PC-3 (cell line): ENCODE measurements at places on chromosomes 16 and 17.
A peak's percentile ranks its signal among the peaks of the same experiment; 100 is the strongest.

- no peak for DNase-seq
Observed at GRCh38 chr16:83554096-83554495, 253.7 kb upstream of the HSBP1 start.

- peak; percentile 24 for DNase-seq
Observed at GRCh38 chr16:48384520-48385252, 527 bp downstream of the SIAH1 start.

DNA sequence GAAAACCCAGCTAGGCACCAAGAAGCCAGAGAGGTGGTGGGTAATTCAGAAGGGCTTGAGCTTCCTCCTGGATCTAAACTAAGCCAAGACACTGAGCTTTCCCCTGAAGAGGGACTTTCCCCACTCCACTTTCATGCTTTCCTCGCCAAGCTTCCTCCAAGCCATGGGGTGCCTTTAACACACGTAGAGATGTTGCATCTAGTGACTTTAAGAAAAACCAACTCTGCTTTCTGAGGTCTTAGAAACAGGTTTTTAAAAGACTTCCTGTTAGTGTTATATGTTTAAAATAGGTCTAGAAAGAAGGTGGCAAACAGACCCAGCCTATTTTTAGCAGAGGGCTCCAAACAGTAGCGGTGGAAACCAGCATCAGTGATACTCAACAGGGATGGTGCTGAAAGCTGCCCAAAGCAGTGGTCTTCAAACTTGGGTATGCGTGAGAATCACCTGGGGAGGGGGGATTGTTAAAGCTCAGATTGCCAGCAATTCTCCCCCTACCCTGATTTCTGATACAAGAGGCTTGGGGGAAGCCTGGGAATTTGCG is 585.6 kb downstream of the CDH13 start:
- no peak for DNase-seq

DNA sequence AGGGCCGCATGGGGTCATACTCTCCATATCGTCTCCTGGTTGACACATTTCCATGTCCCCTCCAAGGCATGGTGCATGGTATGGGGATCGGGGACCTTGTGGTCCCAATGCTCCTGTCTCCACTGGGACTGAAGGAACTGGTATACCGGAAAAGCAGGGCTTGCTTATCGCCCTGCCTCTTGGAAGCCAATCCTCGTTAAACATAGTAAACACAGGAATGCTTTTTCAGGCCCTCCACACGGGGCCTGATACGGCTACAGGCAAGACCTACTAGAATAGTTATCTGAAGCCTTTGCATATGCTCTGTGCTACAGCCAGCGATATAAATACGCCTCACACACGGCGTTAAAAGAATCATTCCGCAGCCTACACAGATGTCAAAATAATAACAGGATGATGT is 159.5 kb downstream of the SHISA9 start:
- no peak for DNase-seq

- no peak for DNase-seq
Observed at GRCh38 chr16:35689764-35690163, 2230.4 kb downstream of the TP53TG3F start.

DNA sequence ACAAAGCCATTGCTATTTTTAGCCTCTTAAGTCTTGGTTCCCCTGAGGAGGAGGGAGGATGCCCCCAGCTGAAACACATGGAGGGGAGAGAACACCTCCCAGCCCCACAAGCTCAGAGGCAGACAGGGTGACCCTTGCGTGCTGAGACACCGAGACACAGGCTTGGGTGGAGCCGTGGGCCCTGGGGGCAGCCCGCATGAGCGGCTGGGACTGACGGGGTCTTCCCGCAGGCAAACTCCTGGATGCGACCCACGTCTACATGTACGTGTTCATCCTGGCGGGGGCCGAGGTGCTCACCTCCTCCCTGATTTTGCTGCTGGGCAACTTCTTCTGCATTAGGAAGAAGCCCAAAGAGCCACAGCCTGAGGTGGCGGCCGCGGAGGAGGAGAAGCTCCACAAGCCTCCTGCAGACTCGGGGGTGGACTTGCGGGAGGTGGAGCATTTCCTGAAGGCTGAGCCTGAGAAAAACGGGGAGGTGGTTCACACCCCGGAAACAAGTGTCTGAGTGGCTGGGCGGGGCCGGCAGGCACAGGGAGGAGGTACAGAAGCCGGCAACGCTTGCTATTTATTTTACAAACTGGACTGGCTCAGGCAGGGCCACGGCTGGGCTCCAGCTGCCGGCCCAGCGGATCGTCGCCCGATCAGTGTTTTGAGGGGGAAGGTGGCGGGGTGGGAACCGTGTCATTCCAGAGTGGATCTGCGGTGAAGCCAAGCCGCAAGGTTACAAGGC is 9.8 kb downstream of the SLC16A3 start:
- peak; percentile 54 for DNase-seq

DNA sequence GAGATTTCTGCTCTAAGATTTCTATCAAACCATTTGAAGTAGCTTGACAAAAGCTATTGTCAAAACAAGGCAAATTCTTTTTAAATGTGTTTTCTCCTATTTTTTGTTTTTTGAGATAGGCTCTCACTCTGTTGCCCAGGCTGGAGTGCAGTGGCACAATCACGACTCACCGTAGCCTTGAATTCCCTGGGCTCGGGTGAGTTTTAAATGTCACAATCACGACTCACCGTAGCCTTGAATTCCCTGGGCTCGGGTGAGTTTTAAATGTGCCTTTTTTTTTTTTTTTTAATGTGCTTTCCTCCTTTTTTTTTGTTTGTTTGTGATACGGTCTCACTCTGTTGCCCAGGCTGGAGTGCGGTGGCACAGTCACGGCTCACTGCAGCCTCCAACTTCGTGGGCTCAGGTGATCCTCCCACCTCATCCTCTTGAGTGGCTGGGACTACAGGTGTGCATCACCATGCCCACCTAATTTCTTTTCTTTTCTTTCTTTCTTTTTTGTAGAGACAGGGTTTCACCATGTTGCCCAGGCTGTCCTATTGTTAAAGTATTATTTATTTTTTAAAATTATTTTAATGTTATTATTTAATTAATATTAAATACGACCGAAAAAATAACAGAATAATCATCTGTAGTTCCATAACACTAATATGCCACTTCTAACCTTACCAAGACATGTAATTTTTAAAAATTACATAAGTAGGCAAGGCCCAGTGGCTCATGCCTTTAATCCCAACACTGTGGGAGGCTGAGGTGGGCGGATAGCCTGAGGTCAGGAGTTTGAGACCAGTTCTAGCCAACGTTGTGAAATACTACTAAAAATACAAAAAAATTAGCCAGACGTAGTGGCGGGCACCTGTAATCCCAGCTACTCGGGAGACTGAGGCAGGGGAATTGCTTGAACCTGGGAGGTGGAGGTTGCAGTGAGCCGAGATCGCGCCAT is 69.7 kb upstream of the FA2H start:
- DNase-seq: peak; percentile 14

DNA sequence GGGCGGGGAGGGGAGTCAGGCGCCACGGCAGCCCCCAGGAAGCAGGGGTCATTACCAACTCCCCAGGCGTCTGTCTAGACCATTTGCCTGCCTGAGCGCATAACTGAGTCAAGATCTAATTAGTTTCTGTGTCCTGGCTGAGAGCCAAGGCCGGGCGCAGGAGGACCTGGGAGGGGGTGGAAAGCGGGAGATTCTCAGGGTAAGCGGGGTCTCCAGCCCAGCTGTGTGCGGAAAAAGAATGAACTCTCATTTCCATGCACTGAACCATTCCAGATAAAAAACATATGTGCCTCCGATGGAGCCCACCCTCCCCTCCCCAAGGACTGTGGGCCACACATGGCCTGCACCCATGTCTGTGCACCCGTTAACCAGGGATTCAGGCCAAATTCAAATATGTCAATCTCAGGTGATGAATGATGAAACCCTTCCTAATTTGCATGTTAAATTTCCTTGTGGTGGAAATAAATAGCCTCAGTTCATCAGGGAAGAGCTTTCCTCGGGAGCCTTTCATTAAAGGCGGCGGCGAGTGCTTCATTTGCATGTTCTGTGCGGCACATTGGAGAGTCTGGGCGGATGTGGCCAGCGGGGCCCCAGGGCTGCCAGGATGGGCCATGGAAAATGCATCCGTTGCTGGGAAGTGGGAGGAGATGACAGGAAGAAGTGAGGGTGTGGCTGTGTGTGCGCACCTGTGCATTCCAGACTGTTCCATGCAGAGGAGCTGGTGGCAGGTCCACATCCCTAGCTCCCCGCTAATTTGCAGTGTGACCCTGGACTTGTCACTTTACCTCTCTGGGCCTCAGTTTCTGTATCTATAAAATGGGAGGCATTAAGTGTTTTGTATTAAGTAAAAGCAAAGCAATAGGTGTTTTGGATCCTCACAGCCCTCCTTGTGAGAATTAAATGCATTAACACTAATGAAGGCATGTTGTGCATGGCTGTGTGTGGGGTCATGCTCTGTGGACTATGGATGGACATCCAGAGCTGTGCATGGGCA is 151.1 kb downstream of the SDK2 start:
- DNase-seq: peak; percentile 25

DNA sequence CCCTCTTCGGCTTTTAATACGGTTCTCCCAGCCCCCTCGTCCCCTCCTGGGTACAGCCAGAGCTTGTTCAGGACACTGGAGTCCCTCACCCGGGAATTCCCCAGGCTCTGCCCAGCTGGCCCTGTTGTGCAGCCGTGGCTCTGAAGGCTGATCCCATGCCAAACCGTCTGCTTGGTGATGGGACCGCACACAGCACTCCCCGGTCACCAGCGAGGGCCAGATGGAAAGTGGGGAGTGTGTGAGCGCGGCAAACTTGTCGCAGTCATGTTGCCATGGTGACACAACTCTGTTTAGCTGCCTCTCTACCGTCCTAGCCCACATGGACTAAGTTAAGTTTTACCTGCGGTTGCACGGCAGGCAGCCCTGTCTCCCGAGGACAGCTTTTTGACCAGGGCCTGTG is 107.9 kb downstream of the RAP1GAP2 start:
- no peak for DNase-seq

GRCh38 chr16:85471469-85472431 is 141.4 kb upstream of the GSE1 start:
- DNase-seq: peak; percentile 80

- DNase-seq: peak; percentile 36
Observed at GRCh38 chr17:76672270-76672851, 28.8 kb upstream of the ST6GALNAC1 start.

DNA sequence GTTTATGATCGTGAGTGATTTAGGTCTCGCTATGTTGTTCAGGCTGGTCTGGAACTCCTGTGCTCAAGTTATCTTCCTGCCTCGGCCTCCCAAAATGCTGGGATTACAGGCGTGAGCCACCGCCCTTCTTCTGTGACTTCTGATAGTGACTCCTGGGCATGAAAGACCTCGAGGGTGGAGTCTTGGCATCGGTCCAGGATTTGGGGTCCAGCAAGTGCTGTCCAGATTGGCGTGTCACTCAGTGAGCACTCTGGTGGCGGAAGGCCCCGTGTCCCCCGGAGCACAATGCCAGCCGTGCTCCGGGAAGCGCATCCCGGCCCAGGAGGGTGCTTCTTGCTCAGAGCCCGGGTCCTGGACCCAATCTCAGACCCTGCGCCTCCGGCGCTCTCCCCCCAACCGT is 6.8 kb downstream of the OR1F1 start:
- no peak for DNase-seq

- DNase-seq: peak; percentile 46
Observed at GRCh38 chr17:1490643-1491442, 1.6 kb downstream of the MYO1C start.

DNA sequence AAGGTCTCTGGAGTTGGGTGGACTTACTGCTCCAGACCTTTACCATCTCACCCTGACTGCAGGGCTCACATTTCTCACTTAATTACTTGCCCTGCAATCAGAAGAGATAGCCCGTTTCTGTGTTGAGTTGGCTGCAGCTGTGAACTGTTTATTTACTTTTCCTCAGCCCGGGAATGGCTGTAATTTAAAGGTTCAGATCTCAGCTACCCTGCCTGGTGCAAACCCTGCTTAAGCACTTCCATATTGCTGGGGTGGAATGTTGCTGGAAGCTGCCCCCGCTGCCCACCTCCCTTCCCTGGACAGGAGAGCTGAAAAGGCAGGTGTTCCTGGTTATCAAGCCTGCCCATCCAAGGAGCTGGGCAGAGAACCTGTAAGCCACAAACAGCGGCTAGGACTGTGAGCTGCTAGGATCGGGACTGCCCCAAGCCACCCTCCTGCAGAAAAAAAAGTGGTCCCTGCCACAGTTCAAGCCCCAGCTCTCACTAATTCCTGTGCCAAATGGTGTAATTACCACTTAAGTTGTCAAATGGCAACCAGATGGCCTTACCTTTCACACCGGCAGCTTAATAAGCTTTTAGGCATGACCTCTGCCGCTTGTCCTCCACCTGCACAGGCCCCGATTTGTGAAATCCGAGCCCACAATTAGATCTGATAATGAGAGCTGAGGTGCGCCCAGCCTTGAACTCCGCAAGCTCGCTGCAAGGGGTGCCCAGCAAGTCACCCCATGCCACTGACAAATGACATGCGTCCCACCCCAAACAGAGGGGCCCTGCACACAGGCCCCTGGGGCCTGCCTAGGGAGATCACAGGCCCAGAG is 269.8 kb downstream of the C16orf95 start:
- no peak for DNase-seq

DNA sequence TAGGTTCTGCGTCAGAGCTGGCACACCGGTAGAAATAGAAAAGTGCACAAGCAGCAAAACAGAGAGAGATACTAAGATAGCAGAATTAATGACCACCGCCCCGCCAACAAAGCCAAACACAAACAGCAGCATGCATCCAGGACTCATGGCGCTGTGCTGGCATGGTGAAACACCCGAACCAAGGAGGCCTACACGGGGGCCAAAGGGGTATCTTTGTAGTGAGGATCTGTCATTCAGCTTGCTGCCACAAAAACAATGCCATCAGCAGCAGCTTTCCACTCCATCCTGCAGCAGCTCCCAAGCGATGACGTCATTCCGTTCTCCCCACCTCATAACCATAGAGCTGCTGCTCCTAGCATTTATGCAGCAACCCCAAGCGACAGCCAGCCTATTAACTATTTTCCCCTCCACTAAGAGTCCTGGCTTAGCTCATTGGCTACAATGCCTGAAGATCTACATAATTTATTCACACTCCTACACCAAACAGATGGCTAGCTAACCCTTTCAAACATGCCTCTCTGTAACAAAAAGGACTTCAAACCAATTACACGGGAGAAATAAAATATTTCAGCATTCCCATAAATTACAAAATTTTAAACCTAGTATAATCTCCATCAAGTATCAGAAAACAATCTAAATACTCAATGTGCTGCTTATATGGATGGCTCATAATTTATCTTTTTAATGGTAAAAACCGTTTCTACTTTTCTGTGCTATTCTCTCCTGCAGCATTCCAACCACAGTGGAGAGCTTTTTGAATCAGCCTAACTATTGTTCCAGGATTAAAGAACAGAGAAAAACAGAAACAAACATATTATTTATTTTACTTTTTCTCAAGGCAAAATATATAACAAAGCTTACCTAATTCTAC is 73.9 kb downstream of the SPAG9 start:
- no peak for DNase-seq

DNA sequence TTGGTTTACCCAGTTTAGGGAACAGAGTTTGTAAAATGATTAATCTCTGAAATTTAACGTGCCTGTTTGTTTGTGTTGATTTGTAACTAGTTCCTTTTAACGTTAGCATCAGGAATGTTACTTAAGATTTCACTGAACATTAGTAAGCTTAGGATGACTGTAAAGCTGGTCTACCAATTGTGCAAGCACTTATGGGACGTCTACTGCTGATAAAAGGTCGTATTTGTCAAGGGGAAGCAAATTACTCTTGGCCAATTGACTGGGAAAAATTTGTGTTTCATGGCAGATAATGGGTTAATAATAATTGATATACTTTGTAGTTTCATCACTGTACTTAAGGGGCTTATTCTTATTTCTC is 11.8 kb downstream of the METTL9 start:
- DNase-seq: peak; percentile 11

GRCh38 chr16:62853887-62854286 is 817.6 kb upstream of the CDH8 start:
- no peak for DNase-seq

GRCh38 chr17:4043862-4044261 is 79.6 kb upstream of the ATP2A3 start:
- no peak for DNase-seq
